ENCODE measurements at places on chromosomes 1 and 21. TPM values are rescaled to one million over a fixed set of nuclear protein-coding genes. Genes with fewer than 3 reads are reported as not detected.

GRCh38 chr1:109912873-109913272, 2.2 kb downstream of the CSF1 start:
- no peak for DNase-seq

DNA sequence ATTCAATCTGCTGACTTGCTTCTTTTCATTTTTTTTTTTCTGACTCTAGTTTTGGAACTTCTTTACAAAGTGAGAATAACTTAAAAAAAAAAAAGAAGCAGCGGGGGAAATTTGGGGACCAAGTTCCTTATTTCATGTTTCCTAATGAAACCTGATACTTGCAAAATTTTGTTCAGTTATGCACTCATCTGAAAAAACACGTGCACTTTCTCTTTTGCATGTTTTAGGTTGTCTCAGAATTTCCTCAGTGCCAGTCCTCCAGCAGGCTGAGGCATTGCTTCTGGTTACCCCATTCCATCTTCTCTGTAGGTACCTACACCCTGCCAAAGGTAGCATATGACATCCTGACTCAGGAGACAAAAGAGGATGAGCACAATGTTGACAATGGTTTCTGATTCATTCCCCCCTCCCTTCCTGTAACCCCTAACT, 299.7 kb downstream of the GRIK1 start:
- peak; percentile 41 for DNase-seq

GRCh38 chr1:248850124-248850523, 8.8 kb downstream of the ZNF692 start:
- no peak for DNase-seq

DNA sequence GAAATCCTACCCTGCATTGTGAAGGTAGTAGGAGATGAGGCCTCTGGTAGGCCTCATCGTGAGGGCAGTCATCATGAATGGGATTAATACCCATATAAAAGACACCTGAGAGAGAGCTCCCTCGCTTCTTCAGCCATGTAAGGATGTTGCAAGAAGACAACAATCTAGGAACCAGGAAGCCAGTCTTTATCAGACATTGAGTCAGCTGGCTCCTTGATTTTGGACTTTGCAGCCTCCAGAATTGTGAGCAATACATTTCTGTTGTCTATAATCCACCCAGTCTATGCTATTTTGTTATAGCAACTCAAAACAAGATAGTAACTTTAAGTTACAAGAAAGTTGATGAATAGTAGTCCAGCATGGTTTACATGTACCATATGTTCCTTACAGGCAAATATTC, 208.5 kb downstream of the KCNT2 start:
- DNase-seq: no peak

DNA sequence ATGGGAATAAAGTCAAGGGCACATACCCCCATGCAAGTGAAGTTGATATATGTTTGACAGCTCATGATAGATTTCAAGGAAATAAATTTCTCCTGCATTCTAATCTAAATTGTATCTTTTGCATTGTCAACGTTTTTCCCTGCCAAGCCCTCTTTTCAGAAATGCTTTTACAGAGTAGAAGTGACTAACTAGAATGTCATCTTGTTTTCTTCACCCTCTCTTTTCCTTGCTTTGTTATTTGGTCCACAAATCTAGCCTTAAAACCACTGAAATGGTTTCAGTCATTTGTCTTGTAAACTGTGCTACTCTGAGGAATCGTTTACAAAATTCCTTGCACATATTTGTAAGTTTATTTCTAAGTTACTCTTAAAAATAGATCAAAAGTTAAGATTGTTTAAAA, 600.8 kb upstream of the CXADR start:
- no peak for DNase-seq

- DNase-seq: peak; percentile 61
Observed at GRCh38 chr1:39196244-39197215, 8.0 kb upstream of the MACF1 start.

Gene RNU1-1
- total RNA-seq: 4,541 TPM

DNA sequence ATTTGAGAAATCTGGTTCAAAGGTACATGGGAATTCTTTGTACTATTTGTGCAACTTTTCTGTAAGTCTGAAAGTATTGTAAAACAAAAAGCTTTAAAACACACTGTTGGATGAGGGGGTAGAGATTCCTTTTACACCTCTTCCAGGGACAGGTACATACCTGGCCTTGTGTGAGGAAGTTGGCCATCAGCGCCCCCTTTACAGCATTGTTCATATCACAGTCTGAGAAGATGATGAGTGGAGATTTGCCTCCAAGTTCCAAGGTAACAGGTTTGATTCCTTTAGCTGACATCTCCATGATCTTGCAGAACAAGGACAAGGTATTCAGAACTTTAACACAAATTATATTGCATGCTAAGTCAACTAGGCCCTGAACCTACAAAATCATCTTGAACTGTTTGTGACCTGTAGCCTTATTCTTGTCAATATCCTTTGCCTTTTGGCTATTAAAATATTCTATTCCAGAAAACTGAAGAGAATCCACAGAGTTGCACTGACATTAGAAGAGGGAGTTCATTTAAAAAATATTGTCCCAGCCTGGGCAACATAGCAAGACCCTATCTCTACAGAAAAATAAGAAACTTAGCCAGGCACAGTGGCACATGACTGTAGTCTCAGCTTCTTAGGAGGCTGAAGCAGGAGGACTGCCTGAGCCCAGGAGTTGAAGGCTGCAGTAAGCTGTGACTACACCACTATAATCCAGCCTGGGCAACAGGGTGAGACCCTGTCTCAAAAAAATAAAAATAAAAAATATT, 18.9 kb downstream of the ALDH9A1 start:
- no peak for DNase-seq

- DNase-seq: no peak
Observed at GRCh38 chr1:109997867-109998229, 13.3 kb downstream of the AHCYL1 start.

DNA sequence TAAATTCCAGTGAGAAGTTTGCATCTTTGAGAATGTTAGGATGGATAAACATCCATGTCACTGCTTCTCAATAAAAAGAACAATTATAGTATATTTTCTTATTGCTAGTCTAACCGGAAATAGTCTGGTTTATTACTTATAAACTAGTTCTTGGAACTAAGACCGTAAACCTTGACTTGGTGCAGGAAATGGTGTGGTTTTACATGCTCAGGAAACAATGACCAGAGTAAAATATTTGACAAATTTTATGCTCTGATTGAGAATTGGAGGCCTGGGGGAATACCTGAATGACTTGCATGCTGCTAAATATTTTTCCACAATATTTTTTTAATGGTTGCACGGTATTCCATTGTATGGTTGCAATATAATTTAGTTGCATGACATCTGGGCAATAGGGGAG, 76.3 kb downstream of the XCL2 start:
- no peak for DNase-seq
